Lower lobe of right lung (tissue), 2 donors: ENCODE measurements at places on chromosomes 7 and 10. TPM values are rescaled to one million over a fixed set of nuclear protein-coding genes. Genes with fewer than 3 reads are reported as not detected.

DNA sequence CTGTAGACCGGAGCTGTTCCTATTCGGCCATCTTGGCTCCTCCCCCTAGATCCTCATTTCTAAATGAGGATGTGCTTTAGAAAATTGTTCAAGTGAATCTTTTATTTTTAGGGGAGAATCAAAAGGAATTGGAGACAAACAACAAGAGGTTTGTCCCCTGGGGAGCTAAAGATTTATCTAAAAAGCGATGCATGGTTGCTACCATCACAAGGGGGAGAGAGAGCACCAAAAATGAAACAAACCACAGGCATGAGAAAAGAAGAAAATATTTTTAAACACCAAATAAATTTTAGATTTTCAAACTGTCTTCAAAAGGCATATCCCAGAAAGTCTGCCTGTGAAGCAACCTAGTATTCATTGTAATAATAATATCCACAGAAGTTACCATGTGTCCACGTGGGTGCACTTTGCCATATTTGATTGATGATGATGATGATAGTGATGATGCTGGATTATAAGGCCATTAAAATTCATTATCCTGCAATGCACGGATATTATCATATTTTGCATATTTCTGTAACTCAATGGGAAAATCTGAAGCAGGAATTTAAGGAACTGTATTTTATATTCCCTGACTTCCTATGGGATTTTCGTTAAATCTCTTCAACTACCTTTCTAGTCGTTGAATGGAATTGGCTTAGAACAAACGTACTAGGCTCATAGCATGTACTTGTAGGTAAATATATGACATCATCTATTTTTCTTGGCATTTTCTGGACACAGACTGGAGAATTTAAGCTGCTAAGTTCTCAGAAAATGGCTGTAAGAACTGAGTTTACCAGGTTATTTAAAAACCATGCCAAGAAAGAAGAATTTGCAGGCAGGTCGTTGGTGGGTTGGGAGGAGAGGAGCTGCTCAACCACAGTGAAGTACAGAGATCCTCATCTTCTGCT, 171.6 kb downstream of the WDR37 start:
- no peak overlapping the region for H3K27ac ChIP-seq
- no peaks in the 10 kb centered on the region for H3K36me3 ChIP-seq
- DNase-seq, result no peak
- no peaks in the 10 kb centered on the region for H3K4me1 ChIP-seq
- H3K27me3 ChIP-seq, result no peaks in the 10 kb centered on the region
- H3K4me3 ChIP-seq, result no peak overlapping the region

DNA sequence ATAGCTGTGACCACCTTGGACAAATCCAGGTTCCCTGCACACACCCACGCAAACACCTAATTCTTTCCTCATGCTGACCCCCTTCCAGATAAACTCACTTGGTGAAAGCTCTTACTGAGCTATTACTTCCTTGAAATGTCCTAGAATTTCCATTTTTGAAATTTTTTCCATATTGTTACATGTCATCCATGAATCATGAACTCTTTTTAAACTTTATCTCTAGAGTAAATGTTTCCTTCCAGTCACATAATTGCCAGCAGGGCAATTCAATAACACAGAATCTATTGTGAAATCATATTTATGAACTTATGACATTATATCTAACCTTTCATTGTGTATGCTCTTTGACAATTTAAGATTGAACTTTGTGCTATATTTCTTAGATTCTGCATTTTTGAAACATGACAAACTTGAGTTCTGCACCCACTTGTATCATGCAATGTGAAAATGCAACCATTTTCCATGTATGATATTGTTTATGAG, 26.8 kb upstream of the FGL2 start:
- DNase-seq, result no peak
- no peak overlapping the region for H3K4me3 ChIP-seq
- no peak overlapping the region for H3K27ac ChIP-seq
- no peaks in the 10 kb centered on the region for H3K36me3 ChIP-seq
- no peaks in the 10 kb centered on the region for H3K27me3 ChIP-seq
- no peaks in the 10 kb centered on the region for H3K4me1 ChIP-seq

DNA sequence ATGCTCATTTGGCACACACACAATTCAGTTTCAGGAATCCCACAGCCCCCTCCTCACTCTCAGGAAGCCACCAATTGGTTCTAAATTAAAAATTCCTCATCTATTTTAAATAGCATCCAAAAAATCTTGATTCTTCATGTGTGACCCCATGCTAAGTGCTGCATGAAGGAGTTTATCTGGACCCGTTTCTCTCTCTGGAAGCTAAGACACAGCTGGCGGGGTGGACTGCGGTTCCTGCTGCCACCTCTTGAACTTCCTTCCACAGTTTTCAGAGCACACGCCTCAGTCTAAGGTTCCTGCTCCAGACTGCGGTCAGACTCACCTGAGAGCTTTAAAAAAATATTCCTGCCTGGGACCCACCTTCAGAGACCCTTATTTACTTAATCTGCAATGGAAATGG, 34.5 kb downstream of the LYZL1 start:
- no peak overlapping the region for H3K4me3 ChIP-seq
- no peak overlapping the region for H3K27ac ChIP-seq
- no peaks in the 10 kb centered on the region for H3K36me3 ChIP-seq
- no peaks in the 10 kb centered on the region for H3K27me3 ChIP-seq

DNA sequence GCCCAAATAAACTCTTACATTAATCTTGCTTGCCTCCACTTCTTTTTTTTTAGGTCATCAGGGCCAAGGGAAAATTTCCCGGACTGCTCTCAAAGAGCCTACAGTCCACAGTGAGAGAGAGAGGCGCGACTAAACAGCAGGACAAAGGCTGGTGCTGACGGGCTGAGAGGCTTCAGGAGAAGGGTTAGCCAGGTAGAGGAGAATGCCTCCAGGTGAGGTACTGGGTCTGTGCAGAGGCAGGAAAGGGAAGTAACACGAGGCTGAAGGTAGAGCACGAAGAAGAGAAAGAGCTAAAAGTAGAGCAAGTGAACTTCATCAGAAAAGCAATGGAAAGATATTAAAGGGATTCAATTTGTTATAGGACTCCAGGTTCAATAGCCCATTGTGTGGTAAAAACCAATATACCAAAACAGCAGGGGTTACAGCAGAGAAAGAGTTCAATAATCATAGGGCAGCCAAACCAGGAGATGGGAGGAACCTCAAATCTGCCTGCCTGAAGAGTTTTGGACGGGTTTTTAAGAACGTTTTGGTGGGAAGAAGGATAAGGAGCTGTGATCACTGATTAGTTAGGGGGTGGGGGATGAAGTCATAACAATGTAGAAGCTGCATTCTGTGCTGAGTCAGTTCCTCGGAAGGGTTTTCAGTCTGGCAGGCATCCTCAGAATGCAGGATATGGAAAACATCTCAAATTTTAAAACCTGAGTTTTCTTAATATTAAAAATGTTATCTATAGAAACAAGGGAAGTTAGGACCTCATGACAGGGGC, 171.5 kb downstream of the AKR1D1 start:
- no peak overlapping the region for H3K27ac ChIP-seq
- DNase-seq, result no peak
- H3K4me1 ChIP-seq, result no peaks in the 10 kb centered on the region

GRCh38 chr10:6162589-6163356, 40.0 kb upstream of the PFKFB3 start:
- H3K27ac ChIP-seq, result peak overlapping the region; percentile 95
- peaks cover 20% of the 10 kb centered on the region for H3K4me1 ChIP-seq
- no peaks in the 10 kb centered on the region for H3K36me3 ChIP-seq
- H3K4me3 ChIP-seq, result peak overlapping the region; percentile 93
- no peaks in the 10 kb centered on the region for H3K27me3 ChIP-seq
- no peak for DNase-seq

DNA sequence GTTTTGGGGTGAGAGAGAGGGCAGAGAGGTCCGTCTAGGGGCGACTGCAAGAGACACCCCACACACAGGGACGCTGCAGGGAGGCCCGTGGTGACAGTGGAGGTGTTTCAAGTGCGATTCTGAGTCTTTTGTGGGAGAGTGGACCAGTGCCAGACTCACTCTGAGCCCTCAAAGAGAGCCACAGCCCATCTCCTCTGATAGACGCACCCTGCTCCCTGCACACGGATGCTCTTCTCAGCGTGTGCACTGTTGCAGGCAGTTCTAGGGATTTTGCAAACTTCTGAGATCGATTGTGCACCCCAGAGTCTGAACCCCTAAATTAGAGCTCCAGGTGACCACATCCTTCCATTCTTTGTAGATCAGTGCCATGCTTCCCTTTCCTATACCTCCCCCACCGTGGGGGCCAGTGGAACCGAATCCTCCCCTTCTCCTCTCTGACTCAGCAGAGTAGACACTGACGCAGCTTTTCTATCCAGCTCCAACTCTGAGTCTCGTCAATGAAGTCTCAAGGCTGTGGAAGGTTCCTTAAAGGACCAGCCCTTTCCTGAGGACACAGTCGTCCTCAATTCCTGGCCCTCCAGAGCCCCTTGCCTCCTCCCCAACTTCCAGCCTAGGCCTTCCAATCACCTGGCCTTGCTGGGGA, 83.8 kb downstream of the TMEM130 start:
- H3K27ac ChIP-seq, result no peak overlapping the region
- no peaks in the 10 kb centered on the region for H3K27me3 ChIP-seq
- no peak overlapping the region for H3K4me3 ChIP-seq
- no peaks in the 10 kb centered on the region for H3K36me3 ChIP-seq
- H3K4me1 ChIP-seq, result no peaks in the 10 kb centered on the region

GRCh38 chr10:101007915-101008822, 8.6 kb downstream of the LZTS2 start:
- H3K4me3 ChIP-seq, result no peak overlapping the region
- H3K27ac ChIP-seq, result no peak overlapping the region
- peaks cover 43% of the 10 kb centered on the region for H3K4me1 ChIP-seq

- H3K4me3 ChIP-seq, result no peak overlapping the region
- H3K4me1 ChIP-seq, result no peaks in the 10 kb centered on the region
- no peaks in the 10 kb centered on the region for H3K27me3 ChIP-seq
- no peak for DNase-seq
- H3K27ac ChIP-seq, result no peak overlapping the region
Measured at GRCh38 chr10:96693431-96693830, 26.9 kb downstream of the PIK3AP1 start.

DNA sequence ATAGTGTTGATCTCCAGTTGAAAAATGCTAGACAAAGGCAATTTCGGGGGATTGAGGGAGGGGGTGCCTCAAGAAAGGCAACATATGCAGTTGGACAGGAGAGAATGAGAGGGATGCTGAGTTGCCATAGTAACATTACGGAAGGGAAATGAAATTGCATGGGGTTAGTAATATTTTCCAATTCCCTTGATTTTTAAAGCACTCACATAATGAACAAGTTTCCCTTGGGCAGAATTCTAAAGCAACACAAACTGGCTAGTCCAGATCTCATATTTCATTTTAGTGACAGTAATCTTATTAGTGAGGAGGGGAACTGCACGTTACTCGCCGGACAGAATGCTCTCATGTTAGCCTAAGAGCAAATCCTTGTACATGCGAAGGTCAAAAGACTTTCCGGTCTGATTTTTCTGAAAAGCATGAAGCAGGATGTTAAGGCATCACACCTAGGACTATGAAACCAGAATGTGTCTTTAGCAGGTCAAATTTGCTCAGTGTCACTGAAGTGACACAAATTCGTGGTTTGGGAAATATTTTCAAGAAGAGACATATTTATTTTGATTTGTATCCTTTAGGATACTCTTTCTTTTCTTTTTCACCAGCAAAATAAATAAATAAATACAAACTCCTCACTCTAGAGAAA, 165.5 kb downstream of the ANK3 start:
- no peak for DNase-seq
- H3K4me1 ChIP-seq, result no peaks in the 10 kb centered on the region
- H3K27me3 ChIP-seq, result no peaks in the 10 kb centered on the region
- no peak overlapping the region for H3K27ac ChIP-seq

DNA sequence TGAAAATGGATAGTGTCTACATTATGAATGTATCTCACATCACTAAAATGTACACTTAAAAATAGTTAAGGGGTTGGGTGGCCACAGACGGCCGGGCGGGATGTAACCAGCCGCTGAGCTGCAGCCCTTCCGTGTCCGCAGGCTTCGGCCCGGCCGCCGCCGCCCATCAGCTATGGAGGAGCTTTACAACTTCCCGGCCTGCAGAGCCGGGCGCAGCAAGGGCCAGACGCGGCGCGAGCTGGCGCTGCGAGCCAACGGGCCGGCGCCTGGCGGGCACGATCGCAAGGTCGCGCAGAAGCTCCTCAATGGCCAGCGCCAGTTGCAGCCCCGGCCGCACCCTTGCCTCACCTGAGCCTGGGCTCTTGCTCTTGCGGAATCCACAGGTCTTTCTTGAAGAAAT, 69.1 kb downstream of the KMT2C start:
- no peak for DNase-seq
- no peaks in the 10 kb centered on the region for H3K36me3 ChIP-seq
- H3K27me3 ChIP-seq, result no peaks in the 10 kb centered on the region
- H3K4me3 ChIP-seq, result no peak overlapping the region
- H3K27ac ChIP-seq, result no peak overlapping the region

- no peaks in the 10 kb centered on the region for H3K4me1 ChIP-seq
- no peaks in the 10 kb centered on the region for H3K27me3 ChIP-seq
- DNase-seq, result no peak
- no peaks in the 10 kb centered on the region for H3K36me3 ChIP-seq
Measured at GRCh38 chr10:47332371-47332770, 10.1 kb downstream of the GDF2 start.

DNA sequence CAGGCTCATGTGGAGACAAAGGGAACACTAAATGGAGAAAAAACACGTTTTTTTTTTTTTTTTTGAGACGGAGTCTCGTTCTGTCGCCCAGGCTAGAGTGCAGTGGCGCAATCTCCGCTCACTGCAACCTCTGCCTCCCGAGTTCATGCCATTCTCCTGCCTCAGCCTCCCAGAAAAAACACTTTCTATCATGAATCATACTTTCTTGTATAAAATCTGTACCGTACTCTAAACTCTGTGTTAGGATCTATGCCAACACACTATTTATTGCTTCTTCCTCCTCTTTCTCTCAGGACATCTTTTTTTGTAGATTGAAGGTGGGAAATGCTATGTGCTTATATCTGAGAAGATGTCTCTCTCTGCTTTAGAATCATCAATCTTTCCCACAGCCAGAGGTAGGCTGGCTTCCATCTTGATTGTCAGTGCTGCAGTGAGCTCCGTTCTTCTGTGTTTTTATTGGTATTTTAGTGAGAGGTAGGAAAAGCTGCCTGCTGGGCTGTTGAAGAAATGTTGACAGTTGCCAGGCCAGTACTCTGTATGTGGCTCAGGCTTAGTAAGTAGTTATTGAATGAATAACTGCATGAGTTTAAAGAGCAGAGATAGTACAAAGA, 101.1 kb downstream of the GPR85 start:
- H3K27ac ChIP-seq, result no peak overlapping the region
- no peak overlapping the region for H3K4me3 ChIP-seq
- no peak for DNase-seq
- no peaks in the 10 kb centered on the region for H3K27me3 ChIP-seq

Gene CPVL
- total RNA-seq, result 49.4 TPM

Gene TCAF2
- 6.2 TPM for total RNA-seq

Gene TUBB8
- total RNA-seq, result 0.38 TPM

Gene BTBD16
- total RNA-seq, result 0.62 TPM

Gene C10orf67
- 1.2 TPM for total RNA-seq

Gene PDGFA
- total RNA-seq, result 27.1 TPM

Gene PPP1R17
- total RNA-seq, result not detected
